Upper lobe of right lung (tissue), 1 donor: ENCODE measurements at places on chromosomes 12 and 14.

- no peak for DNase-seq
Measured at GRCh38 chr14:100303925-100304324, 2.3 kb downstream of the SLC25A29 start.

DNA sequence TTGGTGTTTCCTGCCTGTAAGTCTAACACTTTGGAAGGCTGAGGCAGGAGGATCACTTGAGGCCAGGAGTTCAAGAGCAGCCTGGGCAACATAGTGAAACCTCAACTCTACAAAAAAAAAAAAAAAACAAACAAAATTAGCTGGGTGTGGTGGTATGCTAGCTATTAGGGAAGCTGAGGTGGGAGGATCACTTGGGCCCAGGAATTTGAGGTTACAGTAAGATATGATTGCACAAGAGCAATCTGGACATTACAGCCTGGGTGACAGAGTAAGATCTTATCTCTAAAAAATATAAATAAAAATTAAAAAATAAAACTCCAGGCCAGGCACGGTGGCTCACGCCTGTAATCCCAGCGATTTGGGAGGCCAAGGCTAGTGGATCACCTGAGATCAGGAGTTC lies 39.8 kb upstream of the CMKLR1 start:
- DNase-seq: no peak

- no peak for DNase-seq
Measured at GRCh38 chr14:102840771-102841528, 63.7 kb downstream of the TRAF3 start.

GRCh38 chr12:63841571-63841970 lies 2.9 kb upstream of the SRGAP1 start:
- DNase-seq: no peak

DNA sequence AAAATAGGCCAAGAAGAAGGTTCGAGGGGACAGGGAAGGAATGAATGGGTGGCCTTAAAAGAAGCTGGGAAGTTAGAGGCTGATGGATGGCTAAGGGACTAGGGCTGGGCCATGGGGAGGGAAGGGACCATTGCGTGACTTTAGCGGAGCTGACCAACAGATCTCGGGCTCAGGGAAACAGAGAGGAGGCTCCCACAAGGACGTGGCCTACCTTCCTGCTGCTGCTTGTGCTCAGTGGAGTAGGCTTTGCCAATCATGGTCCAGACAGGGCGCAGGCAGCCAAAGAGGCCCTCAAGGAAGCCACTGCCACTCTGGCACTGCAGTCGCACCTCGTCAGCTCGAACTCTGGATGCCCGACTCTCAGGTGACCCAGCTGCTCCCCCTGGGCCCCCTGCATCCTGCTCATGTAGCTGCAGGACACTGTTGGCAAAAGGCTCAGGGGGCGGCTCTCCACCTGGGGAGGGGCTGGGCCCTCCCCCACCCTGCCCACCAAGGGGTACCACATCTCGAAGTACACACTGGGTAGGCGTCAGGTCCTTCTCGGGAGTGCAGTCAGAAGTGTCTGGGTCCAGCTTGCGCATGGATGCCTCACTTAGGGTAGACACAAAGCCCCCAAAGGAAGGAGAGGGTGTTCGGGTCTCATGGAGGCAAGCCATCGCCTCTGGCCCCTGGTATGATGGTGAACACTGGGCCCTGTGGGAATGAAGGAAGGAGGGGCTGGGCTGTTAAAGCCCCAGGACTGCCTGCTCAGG lies 12.3 kb downstream of the MAP3K12 start:
- DNase-seq: peak; percentile 42

DNA sequence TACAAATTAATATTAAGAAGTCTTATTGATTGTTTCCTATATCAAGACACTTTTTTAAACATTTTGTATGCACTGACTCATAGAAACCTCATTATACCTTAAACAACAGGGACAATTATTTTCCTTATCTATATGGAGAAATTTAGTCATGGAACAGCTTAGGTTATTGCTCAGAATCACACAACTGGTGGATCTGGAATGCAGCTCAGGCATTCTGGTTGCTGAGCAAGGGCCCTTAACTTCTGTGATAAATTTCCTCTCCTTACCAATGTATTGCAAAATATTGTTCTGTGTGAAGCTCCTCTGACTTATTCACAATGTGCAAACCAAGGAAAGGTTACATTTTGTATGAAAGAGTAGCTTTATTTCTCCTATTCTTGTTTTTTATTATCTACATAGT lies 817.8 kb downstream of the LRFN5 start:
- no peak for DNase-seq

- DNase-seq: no peak
Measured at GRCh38 chr12:120235369-120236323, 29.9 kb downstream of the PXN start.

DNA sequence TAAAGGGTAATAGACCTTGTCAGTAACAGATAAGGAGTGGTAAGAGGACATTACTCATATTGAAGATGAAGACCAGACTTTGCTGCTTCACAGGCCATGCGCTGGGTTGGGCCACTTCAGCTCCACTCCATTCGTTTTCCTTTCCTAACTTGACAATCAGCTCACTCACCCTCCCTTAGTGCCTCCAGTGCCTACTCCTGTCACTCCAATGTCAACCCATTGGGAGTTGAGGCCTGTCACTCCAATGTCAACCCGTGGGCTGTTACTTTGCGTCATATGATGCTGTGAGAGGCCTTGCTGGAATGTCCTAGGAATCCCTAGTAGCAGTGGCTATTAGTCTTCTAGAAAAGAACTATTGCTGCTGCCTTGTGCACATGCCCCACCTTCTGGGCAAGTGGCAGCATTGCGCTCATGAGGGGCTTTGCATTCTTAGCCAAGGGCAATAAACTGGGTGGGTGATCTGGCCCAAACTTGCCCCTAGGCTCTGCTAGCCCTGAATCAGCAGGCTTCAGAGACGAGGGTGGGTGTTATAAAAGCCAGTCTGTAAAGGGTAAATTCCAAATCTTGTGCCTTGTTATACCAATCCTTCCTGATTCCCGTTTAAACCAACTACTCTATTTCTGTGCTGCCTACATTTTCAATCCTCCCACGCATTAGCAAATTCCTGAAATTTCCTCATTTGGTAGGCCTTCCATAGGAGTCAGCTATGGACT lies 36.1 kb downstream of the BAZ2A start:
- peak; percentile 68 for DNase-seq

DNA sequence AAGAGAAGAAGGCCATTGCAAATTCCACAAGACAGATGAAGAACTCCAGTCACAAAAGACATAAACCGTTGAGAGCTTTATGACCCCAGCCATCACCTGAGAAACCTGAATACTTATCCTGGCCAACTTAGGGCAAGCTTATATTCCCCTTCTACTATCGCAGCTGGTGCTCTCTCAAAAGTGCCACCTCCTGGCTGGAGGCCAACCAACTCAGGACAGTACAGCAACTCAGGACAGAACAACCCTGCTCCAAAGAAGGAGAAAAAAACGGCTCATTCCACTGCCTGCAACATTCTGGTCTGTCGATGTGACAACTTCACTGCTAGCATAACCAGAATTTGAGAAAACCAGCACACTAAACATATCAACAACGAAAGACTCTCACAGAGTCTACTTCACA lies 9.7 kb upstream of the KRT6B start:
- DNase-seq: no peak

DNA sequence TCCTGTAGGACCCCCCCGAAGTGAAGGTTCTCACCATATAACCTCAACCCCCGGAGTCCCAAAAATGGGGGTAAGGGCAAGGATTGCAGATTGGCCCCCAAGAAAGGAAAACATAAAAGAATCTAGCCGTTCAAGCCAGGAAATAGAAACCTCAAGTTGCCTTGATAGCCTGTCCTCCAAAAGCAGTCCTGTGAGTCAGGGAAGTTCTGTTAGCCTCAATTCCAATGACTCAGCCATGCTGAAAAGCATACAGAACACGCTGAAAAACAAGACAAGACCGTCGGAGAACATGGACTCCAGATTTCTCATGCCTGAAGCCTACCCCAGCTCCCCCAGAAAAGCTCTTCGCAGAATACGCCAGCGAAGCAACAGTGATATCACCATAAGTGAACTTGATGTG lies 344.2 kb upstream of the RGS6 start:
- DNase-seq: no peak

- no peak for DNase-seq
Measured at GRCh38 chr14:95180966-95181741, 23.8 kb upstream of the DICER1 start.

DNA sequence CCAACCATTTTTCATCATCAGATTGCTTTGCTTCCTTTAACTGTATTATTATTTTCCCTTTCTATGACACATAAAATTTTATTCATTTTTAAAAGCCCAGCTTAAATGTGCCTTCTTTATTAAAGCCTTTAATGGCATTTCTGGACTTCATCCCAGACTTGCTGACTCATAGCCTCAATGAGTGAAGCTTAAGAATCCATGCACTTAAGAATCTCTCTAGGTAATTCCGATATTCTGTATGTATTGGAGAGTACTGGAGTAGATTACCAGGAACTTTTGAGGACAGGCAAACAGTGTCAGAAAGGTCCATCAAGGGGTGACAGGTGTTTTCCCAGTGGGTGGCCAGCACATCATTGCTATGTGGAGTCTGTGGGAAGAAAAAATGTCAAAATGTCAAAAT lies 107.9 kb downstream of the PTPRQ start:
- DNase-seq: no peak

GRCh38 chr14:74964787-74965485 lies 9.5 kb upstream of the PGF start:
- DNase-seq: no peak

DNA sequence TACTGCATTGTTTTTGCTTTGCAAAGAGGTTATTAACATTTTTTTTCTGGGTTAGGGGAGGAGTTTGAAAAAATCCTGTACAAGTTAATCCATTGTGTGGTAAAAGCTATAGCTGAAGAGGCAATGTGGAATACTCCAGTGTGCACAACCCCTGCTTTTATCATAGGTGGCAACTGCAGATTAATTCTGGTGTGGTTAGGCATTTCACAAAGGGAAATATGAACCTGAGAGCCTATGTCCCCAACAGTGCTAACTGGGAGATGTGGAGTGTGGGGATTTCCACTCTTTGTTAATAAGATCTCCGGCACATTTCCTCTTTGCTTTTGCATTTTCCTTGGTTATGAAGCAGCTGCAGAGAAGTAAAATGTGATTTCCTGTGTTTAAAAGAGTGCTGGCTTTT lies 33.6 kb downstream of the PRORP start:
- DNase-seq: no peak
